ENCODE measurements at places on chromosomes 11 and 22.
A peak's percentile ranks its signal among the peaks of the same experiment; 100 is the strongest.

DNA sequence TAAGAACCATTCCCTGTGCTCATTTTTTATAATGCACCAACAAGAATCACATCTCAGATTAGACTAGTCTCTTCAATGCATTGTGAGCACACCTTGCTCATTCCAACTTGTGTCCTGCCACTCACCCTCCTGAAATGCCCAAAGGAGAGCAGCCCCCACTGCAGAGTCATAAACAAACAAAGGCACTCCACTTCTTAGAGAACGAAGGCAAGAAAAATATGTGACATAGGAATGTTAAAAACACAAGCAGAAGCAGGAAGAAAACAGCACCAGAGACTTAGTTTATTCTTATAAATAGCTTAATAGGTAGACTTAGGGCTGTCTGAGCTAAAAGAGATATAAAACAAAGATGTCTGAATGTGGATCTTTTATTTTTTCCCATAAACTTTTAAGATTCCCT, 57.2 kb downstream of the GUCY1A2 start:
- no peak for DNase-seq

GRCh38 chr11:13602844-13603243, 65.6 kb upstream of the FAR1 start:
- no peak for DNase-seq

GRCh38 chr22:19290400-19291217, 910 bp downstream of the CLTCL1 start:
- peak; percentile 27 for DNase-seq

DNA sequence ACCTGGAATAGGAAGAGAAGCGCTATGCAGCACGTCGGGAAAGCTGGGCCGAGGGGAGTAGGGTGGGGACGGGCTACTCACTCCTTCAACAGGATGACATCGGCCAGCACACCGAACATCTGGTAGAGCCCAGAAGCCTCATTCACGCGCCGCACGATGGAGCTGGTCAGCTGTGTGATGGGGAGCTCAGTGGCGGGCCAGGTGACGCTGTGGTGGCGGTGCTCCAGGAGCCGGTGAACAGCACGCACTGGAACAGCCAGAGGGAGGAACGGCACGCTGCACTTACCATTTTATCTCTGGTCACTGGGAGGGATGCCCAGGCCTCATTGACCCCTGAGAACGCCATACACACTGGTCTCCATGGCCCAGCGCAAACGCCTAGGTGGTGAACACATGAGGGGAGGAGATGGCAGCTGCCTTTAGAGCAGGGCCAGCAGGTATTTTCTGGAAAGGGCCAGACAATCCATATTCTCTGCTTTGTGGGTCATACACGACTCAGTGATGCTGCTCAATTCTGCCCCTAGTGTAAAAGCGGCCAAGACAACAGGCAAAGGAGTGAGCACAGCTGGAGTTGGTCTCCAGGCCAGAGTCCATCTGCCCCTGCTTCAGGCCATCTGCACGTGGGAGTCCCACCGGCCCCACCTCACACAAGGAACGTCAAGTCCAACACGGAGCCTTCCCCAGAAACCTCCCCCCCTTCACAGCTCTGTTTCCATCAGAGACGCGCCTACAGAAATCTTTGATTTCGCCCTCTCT, 8.8 kb downstream of the FOXRED2 start:
- no peak for DNase-seq

DNA sequence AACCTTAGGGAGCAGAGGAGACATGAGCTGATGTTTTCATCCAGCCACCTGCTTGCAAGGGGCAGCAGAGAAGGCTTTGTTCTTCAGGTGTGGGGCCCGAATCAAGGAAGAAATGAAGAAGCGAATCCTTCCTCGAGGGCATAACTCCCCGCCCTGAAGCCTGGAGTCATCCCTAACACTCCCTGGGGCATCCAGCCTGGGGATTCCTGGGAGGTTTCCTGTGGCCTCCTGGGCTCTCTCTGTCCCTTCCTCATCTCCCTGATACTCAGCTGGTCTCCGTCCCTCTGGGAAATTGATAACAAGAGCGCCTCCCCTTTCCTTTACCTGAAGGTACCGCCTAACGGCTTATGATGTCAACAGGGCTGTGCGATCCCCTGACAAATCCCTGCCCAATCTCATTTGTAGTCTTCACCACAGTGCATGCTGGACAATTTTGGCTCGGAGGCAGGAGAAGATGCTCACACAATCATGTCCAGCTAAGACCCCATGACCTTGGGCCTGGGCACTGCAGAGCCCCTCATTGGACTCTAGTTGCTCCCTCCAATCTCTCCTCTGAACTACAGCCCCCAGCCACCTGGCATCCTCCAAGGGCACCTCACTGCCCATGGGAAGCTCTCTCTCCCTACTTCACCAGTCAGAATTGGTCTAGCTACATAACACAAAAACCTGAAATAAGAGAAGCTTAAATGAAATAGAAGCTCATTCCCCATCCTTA, 80.6 kb upstream of the RTL6 start:
- DNase-seq, result no peak

GRCh38 chr11:118996926-118997626, 862 bp upstream of the CENATAC start:
- peak; percentile 17 for DNase-seq

- no peak for DNase-seq
Measured at GRCh38 chr11:94838027-94838731, 70.0 kb downstream of the AMOTL1 start.

DNA sequence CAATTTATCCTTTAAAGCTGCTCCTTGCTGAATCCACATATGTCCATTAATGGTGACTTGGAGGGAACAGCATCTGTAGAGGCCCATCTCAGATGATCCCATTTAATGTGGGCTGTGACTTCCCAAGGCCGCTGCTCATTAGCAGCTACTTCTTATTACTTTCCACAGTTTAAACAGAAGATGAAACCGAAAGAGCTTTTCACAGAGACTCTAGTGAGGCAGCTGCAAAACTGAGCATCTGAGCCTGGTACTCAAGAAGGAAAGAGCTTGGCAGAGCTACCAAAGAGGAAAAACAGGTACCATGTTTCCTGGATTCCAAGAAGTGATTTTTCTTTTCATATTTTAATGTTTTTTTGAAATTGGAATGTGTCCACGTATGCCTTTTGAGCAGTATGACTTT, 110.5 kb upstream of the NARS2 start:
- DNase-seq, result no peak

- DNase-seq, result peak; percentile 87
Measured at GRCh38 chr22:27456696-27457503, 344.7 kb downstream of the MN1 start.

DNA sequence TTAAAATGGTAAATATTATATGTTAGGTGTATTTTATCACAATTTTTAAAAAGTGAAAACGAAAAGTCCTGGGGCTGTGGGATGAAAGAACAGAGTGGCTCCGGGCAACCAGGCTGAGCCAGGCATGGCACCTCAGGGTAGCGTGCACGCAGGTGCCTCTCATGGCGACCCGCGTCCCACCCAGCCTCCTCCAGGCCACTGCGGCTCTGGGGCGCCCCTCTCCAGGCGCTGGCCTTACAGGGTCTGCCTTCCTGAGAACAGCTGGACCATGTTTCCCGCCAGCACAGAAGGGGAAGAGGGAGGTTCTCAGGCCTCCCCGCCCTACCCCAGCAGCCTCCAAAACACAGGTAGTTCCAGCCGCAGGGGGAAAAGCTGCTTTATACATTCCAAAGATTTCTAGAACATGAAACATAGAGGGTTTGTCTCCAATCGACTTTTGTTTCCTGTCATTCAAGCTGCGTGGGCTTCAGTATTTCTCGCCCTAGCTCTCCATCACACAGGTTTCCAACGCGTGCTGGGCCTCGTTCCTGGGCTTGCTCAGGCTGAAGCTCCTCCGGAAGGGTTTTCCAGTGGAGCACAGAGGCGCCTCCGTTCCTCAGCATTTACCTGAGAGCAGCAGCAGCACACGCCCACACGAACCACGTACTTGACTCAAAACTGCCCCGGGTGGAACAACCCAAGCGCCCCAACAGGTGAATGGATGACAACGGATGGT, 10.5 kb downstream of the EHD1 start:
- no peak for DNase-seq

GRCh38 chr11:115408036-115408921, 95.9 kb downstream of the CADM1 start:
- DNase-seq, result peak; percentile 63

DNA sequence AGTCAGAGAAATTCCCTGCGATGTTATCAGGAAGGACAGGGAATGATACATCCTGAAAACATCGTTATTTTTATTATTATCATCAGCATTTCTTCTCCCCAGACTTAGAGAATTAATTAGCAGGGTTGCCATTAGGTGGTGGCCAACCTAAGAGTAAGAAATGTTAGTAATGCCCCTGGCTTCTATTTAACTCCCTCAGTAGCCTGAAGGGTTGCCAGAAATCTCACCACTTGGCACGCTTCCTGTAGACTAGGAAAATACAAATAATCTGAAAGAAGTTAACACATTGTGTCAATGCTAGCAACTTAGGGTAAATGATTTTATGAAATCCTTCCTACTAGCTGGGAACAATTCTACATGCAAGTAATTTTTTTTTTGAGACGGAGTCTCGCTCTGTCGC, 45.5 kb downstream of the ENDOD1 start:
- no peak for DNase-seq

DNA sequence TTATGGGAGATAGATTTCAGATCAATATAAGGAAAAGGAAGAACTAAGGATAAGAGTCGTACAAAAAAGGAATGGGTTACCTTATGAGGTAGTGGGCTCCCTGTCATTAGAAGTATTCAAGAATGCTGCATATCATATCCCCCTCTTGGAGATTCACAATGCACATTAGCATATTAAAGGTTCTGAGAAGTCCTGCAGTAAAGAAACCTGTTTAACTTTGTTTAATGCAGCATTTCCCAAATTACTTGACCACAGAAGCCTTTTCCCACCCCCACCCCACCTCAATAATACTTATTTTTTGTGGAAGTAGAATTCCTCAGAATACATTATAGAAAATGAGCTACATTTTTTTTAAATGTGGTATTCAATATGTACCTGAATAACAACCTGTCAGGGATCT, 30.9 kb downstream of the PHF21A start:
- no peak for DNase-seq

GRCh38 chr11:113942256-113942655, 32.7 kb upstream of the HTR3A start:
- DNase-seq, result no peak

GRCh38 chr11:12158909-12159308, 48.5 kb downstream of the MICAL2 start:
- DNase-seq, result no peak

DNA sequence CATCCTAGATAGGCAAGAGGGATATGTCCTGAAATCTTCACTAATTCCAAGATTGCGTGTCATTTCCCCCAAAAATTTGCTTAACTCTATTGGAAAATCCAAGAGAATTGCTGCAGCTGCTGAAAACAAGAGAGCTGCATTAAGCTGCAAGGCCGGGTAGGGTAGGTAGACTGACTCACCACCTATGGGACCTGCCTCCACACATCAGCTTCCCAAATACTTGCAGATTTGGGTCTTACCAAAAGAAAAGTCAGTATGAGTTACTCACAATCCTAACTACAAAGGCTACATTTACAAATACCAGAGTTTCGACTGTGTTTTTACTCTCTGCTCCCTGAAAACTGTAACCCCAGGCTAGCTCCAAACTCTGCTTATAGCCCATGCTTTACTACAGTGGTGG, 142.5 kb upstream of the TEAD1 start:
- no peak for DNase-seq

- no peak for DNase-seq
Measured at GRCh38 chr11:78203184-78203583, 14.5 kb downstream of the USP35 start.

Data from astrocyte of the spinal cord (primary cell).